ENCODE measurements at places on chromosomes 12 and 14.

DNA sequence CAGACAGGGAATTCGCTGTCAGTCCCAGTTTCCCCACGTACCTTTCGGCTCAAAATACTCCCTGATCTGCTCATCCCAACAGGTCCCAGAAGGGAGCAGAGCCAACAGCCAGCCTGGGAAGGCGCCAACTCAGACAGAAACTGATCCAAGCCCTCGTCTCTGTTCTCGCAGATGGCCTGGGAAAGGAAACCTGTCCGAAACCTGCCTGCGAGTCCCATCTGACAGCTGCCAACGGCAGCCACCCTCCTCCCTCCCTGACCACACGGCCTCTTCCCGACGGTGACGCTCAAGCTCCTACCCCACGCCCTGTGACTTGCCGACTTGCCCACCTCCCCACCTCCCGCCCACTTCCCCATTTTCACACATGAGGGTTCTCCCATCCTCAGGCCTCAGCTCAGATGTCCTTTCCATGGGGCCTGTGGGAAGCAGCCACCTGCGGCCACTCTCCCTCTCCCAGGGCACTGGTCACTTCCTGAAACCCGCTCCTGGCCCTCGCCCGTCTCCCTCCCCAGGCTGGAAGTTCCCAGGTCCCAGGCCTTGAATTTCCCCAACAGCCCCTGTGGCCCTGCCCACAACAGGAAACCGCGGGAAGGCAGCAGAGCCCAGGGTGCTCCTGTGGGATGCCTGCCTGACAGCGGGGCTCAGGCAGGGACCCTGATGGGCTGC, 60.9 kb upstream of the FBRSL1 start:
- DNase-seq, result no peak

DNA sequence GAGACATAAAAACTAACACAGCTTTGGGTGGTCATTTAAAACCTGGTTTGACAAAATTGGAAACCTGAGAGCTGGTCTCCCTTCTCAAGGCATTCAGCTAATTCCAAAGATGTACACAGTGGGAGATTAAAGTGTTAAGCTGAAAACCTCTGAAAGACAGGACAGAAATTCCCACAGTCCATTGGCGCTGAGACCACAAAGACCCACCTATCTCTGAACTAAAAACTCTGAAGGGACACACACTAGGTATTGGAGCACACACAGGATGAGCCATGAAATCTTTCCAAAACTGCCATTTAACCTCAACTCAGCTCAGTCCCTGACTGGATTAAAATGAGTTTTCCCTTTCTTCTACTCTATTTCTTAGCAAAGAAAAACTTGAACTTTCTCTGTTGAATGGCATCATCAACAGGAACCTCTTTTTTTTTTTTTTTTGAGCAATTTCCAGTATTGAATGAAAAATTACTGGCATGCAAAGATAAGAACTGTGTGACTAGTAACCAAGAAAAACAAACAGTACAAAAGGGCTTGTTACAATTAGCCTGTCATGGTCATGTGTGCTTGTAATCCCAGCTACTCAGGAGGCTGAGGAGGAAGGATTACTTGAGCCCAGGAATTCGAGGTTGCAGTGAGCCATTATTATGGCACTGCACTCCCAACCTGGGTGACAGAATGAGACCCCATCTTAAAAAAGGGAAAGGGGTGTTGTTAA, 82.4 kb downstream of the IPO8 start:
- no peak for DNase-seq

DNA sequence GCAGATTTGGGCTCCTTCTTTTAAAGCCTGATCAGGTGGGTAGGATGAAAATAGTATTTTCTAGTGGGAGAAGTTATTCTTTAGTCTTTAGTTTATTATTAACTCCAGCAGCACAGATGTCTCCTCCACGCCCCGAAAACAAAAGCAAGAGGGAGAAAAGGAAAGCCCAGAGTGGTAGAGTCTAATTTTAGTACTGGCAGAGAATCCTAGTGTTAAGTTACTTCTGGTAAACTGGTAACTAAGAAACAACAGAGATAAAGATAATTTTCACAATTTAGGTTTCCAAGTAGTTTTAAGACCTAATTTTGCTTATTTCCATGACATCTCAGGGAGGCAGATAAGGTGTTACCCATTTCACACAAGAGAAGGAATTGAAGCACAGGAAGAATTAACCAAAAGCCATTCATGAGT, 16.3 kb downstream of the ATP5MC2 start:
- no peak for DNase-seq

DNA sequence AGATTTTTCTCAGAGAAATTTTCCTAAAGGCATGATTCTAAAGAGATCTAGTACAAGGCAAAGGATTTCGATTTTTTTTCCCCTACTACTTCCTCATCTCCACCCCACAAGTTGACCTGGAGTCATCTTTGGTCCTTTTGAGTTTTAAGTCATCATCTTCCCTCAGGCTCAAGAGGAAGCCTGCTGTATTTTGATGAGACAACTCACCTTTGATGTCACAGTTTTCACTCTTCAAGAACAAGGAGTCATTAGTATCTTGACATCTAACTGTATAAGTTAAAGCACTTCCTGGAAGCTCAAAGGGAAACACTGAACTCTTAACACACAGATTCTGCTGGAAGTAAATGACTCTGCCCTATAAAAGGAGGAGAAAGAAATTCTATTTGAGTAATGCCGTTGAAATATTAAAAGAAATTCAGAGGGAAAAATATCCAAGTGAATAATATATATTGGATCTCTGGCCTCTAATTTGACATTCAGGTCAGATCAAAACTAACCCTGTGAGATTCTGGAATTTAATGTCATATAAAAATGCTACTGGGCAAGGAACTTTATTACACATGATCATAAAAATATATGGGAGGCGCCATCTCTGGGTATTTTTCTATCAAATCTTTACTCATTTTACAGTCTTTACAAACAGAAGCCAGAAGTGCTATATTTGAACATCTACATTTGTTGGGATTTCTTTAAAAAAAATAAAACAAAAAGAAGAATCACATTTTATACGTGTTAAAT, 435.0 kb downstream of the NRXN3 start:
- no peak for DNase-seq

GRCh38 chr12:132478845-132479244, 11.1 kb upstream of the FBRSL1 start:
- no peak for DNase-seq

DNA sequence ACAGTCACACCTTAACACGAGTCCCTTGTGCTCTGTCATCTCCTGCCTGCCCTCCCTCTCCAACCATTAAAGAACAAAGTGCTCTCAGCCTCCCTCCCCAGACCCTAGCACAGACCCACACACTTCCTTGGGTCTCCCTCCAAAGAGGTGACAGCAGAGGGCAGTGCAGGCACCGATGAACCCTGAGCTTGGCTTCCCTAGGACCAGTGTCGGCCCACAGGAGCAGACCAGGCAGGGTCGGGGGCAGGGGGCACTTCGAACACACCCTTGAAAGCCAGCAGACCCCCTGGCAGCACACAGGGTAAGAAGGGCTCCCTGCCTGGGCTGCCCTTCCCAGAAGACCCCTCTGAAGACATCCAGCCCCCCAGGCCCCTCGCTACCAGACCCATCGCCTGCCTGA, 7.0 kb downstream of the CDK2AP1 start:
- DNase-seq, result no peak

- no peak for DNase-seq
Observed at GRCh38 chr14:96795109-96795828, 1.9 kb upstream of the VRK1 start.

DNA sequence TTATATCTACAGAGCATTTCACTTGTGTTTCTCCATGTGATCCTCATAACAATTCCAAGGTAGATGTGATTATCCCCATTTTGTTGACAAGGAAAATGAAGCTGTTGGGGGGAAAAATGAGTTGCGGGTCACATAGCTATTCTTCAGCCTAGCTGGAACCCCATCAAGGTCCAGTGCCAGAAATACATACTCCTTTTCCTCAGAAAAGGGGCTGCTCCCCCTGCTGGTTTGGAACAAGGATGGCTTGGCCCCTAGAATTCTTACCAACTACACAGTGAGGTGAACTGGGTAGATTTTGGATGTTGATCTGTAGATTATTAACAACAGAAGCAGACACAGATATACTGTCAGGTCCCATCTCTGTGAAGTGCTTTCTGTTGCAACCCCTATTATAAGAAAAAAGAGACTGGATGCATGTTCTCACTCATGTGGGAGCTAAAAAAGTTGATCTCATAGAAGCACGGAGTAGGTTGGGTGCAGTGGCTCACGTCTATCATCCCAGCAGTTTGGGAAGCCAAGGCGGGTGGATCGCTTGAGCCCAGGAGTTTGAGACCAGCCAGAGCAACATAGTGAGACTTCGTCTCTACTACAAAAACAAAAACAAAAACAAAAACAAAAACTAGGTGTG, 8.9 kb downstream of the IKZF4 start:
- no peak for DNase-seq

GRCh38 chr12:18467620-18468245, 206.4 kb downstream of the PIK3C2G start:
- no peak for DNase-seq

GRCh38 chr12:132281038-132281437, 48.4 kb downstream of the GALNT9 start:
- no peak for DNase-seq

Data from stimulated activated CD4-positive, alpha-beta T cell treated with anti-CD3 and anti-CD28 coated beads, TNF-alpha, amount 100 ng/mL, for 24 hours (primary cell).